ENCODE measurements at places on chromosomes 6 and 20. TPM values are rescaled to one million over a fixed set of nuclear protein-coding genes. Genes with fewer than 3 reads are reported as not detected.

- no peak for DNase-seq
- no peaks in the 10 kb centered on the region for H3K4me1 ChIP-seq
- H3K27me3 ChIP-seq = no peaks in the 10 kb centered on the region
- no peaks in the 10 kb centered on the region for H3K36me3 ChIP-seq
- H3K27ac ChIP-seq = no peak overlapping the region
- no peak overlapping the region for H3K4me3 ChIP-seq
Measured at GRCh38 chr6:186340-186965, 105.8 kb upstream of the DUSP22 start.

DNA sequence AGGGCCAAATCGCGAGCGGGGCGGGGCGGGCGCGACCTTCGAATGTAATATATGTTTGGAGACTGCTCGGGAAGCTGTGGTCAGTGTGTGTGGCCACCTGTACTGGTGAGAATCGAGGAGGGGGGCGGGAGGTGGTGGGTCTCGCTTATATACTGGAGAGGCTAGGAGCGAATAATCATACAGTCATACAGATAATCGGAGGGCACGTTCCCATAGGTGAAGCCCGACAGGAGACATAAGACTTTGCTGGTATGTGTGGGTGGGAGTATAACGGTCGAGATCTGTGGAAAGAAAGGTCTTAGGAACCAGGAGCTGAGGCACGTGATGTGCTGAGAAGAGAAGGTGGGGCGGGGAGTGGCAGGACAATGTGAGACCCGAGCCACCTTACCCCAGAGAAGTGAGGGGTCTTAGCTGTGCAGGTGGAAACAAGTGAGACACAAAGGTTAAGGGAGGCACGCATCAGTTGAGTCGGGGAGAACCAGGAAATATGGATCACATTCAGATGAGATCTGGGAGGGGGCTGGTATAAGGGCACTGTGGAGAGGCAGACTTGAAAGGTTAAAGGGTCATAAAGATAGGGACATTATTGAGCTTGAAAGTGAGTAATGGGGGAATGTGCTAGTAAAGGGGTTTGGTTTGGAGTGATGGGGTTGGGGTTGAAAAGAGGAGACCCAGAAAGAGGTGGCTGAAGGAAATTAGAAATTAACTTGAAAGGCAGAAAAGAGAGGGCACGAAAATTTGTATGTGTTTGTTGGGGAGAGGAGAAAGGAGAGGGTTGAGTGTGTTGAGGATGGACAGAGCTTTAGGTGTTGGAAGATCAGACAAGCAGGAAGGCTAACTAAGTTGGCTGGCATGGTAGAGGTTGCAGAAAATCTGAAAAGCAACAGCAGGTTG, 589 bp downstream of the RNF5 start:
- H3K36me3 ChIP-seq = no peaks in the 10 kb centered on the region
- H3K27ac ChIP-seq = peak overlapping the region; percentile 87
- peak overlapping the region; percentile 52 for H3K4me3 ChIP-seq

DNA sequence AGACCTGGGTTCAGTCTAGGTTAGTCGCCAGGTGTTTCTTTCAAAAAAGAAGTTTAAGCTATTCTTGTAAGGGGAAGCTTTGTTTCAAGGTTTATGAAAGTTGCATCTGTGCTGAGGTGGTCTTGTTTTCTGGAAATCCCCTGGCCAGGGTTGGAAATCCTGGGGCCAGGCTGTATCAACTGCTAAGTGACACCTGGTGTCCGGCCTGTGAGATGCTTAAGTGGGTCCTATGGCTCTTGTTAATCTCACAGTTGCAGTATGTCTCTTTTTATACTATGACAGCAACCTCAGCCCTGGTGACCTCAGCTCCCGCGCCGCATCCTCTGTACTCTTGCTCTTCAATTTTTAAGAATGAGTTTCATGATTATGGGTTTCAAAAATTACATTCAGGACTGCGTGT, 72.0 kb downstream of the CHMP4B start:
- no peak for DNase-seq
- no peak overlapping the region for H3K4me3 ChIP-seq
- no peaks in the 10 kb centered on the region for H3K27me3 ChIP-seq
- H3K36me3 ChIP-seq = no peaks in the 10 kb centered on the region
- H3K4me1 ChIP-seq = no peaks in the 10 kb centered on the region

DNA sequence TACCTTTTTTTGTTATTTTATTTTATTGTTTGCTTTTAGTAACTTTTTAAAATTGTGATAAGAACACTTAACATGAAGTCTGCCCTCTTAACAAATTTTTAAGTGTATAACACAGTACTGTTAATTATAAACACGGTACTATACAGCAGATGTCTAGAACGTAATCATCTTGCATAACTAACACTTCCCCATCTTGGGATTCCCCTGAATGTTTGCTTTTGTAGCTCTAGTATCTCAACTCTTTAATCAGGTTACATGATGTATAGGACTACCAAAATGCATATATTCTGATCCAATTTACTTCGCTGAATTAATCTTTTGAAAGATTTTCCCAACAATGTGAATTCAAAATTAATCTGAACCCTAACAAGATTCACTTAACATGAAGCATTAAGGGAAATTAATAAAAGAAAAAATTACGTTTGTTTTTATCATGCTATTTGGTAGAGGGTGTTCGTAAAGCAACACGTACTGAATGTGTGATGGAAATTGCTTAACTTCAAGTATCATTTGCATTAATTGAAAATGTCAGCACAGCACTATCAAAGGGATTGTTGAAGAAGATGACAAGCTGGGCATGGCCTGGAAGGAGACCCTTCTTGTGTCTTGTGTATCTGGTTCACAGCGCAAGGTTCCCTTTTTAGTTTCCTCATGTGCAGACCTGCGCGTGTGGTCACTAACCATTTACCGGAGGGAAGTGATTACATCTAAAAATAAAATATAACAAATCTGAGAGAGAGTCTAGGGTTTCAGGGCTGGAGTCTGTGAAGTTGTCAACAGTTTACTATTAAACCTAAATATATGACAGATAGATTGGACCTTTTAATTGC, 15.2 kb downstream of the COL19A1 start:
- DNase-seq = no peak
- H3K4me1 ChIP-seq = no peaks in the 10 kb centered on the region
- no peak overlapping the region for H3K27ac ChIP-seq
- no peak overlapping the region for H3K4me3 ChIP-seq
- H3K27me3 ChIP-seq = no peaks in the 10 kb centered on the region

GRCh38 chr20:37538003-37538402, 10.3 kb upstream of the BLCAP start:
- H3K27me3 ChIP-seq = no peaks in the 10 kb centered on the region
- H3K27ac ChIP-seq = no peak overlapping the region
- H3K4me1 ChIP-seq = no peaks in the 10 kb centered on the region
- H3K4me3 ChIP-seq = no peak overlapping the region
- DNase-seq = no peak
- no peaks in the 10 kb centered on the region for H3K36me3 ChIP-seq

GRCh38 chr20:44658810-44659209, 7.3 kb upstream of the ADA start:
- no peaks in the 10 kb centered on the region for H3K4me1 ChIP-seq
- DNase-seq = no peak
- H3K36me3 ChIP-seq = no peaks in the 10 kb centered on the region
- no peaks in the 10 kb centered on the region for H3K27me3 ChIP-seq
- no peak overlapping the region for H3K4me3 ChIP-seq

GRCh38 chr6:19303383-19303782, 533.8 kb upstream of the ID4 start:
- no peaks in the 10 kb centered on the region for H3K27me3 ChIP-seq
- no peaks in the 10 kb centered on the region for H3K36me3 ChIP-seq
- peak; percentile 14 for DNase-seq
- peak overlapping the region; percentile 24 for H3K27ac ChIP-seq

- H3K4me1 ChIP-seq = no peaks in the 10 kb centered on the region
- no peaks in the 10 kb centered on the region for H3K36me3 ChIP-seq
- no peak overlapping the region for H3K27ac ChIP-seq
- no peak overlapping the region for H3K4me3 ChIP-seq
- H3K27me3 ChIP-seq = no peaks in the 10 kb centered on the region
Measured at GRCh38 chr6:135291288-135292076, 110.4 kb downstream of the MYB start.

DNA sequence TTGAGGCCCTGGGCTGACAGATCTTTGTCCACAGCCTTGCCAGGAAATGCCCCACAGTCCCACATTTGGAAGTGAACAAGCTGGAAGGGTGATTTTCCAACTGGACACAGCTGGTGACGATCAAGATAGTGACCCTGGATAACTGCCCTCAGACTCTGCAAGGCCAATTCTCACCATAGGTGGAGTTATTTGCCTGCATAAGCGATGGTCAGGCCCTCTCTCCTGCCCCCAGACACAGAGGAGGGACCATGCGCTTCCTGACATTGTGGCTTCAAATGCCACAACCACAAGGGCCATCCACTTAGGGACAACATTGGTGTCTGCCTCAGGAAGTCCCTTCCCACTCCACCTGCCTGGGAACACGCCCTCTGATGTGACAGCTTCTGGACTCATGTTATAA, 96.0 kb downstream of the JPH2 start:
- no peaks in the 10 kb centered on the region for H3K36me3 ChIP-seq
- H3K27me3 ChIP-seq = no peaks in the 10 kb centered on the region
- H3K27ac ChIP-seq = no peak overlapping the region
- DNase-seq = no peak

- H3K27ac ChIP-seq = no peak overlapping the region
Measured at GRCh38 chr6:70706491-70707123, 38.9 kb downstream of the SMAP1 start.

DNA sequence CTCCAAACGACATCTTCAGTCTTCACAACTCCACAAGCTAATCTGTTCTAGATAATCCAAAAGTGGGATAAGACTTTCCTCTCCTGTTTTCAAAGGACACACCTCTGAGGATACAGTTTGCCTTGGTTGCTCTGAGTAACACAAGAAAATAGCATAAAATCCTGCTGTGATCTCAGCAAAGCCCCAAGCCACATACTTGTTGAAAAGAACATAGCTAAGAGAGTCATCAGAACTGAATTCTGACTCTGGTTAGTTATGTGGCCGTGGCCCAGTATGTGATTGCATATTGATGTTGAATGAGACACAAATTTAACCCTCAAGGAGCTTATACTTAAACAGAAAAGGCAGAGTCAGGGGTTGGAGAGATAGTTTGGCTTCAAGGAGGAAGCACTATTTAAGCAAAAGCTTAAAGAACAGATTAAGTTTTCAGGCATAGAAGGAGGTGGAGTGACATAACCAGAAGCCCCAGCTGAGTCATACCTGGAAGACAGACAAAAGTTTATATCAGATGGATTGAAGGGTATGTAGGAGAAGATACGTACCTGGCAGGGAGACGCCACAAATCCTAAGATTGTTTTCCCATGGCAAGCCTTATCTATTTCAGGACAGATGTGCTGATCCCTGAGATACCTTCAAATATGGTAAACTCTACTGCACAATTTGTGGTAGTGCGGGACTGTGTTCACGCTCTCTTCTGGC, 41.2 kb downstream of the OPN5 start:
- H3K27me3 ChIP-seq = no peaks in the 10 kb centered on the region
- no peak overlapping the region for H3K4me3 ChIP-seq
- no peaks in the 10 kb centered on the region for H3K4me1 ChIP-seq
- no peak for DNase-seq

DNA sequence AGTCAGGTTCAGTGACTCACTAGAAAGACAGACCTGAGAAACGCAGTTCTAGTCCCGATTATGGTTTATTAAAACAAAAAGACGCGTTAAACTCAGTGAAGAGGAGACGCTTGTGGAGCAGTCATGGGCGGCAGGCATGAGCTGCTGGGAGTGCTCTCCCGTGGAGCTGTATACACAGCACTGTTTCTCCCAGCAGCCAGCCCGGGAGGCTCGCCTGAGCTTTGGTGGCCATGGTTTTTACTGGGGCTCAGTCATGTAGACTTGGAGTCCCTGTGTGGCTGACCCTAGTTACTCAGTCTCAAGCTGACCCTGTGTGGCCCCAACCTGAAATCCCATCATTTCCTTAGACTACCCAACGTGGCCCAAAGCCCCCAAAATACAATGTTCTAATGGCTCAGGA, 41.2 kb upstream of the BHLHE23 start:
- H3K4me3 ChIP-seq = no peak overlapping the region
- H3K27me3 ChIP-seq = no peaks in the 10 kb centered on the region
- DNase-seq = no peak
- H3K27ac ChIP-seq = no peak overlapping the region

DNA sequence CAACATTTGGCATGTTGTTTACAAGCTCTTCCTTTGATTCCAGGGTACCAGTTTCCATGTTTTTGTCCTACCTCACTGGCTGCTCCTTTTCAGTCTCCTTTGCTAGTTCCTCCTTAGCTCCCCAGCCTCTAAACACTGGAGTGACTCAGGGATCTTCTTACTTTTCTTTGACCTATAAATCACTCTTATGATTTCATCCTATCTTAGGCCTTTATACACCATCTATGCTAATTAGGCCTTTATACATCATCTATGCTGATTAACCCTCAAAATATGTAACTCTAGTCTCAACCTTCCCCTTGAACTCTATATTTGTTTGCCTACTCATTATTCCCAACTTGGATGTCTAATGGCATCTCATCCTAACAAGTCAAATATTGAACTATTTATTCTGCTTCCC, 9.5 kb downstream of the TMEM30A start:
- H3K4me3 ChIP-seq = no peak overlapping the region
- H3K27me3 ChIP-seq = no peaks in the 10 kb centered on the region
- H3K4me1 ChIP-seq = peaks cover 87% of the 10 kb centered on the region
- no peak for DNase-seq

The ZBP1 gene
- total RNA-seq = not detected

The SASH1 gene
- total RNA-seq = 49.8 TPM

The SLC16A10 gene
- total RNA-seq = 124 TPM

The COL9A1 gene
- not detected for total RNA-seq

The GPR31 gene
- not detected for total RNA-seq

The HLA-DQB1 gene
- total RNA-seq = 0.78 TPM

The PTGIS gene
- total RNA-seq = 10.9 TPM

The CST2 gene
- not detected for total RNA-seq

The SLC22A2 gene
- total RNA-seq = not detected

The MAS1 gene
- total RNA-seq = not detected

The EYS gene
- not detected for total RNA-seq

Measured in body of pancreas (tissue), 4 donors.